Peyer's patch (tissue), 4 donors: ENCODE measurements at places on chromosomes 5 and 9.

DNA sequence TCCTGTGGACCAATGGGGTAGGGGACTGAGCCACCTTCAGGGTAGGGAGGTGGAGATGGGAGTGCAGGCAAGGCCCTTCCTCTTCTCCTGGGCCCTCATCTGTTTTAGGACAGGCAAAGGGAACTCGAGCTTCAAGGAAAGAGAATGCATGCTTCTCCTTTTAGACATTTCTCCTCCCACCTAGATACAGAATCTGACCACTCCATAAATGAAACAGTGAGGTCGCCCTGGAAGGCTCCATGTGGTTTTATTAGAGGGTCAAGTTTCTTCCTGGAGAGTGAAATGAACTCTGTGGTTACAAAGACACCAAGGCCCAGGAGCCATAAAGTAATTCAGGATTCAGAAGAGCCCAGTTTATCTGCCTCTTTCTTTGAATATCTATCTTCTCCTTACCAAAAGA is 14.9 kb downstream of the LHFPL2 start:
- no peak for DNase-seq

DNA sequence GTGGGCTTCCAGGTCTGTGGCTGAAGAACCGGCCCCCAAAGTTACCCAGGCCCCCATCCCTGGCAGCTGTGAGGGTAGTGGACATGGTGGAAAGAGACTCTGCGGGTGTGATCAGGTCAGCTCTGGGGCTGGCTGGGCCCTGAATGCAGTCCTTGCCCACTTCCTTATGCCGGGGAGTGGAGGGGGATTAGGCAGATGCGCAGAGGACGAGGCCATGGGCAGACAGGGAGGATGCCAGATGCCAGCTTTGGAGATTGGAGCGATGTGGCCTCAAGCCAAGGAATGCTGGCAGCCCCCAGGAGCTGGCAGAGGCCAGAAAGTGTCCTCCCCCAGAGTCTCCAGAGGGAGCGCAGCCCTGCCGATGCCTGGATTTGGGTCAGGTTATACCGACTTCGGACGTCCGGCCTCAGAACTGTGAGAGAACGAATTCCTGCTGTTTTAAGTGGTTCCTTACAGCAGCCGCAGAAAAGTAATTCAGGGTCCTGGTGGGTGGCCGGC is 69.8 kb downstream of the ADAMTS2 start:
- DNase-seq: no peak

DNA sequence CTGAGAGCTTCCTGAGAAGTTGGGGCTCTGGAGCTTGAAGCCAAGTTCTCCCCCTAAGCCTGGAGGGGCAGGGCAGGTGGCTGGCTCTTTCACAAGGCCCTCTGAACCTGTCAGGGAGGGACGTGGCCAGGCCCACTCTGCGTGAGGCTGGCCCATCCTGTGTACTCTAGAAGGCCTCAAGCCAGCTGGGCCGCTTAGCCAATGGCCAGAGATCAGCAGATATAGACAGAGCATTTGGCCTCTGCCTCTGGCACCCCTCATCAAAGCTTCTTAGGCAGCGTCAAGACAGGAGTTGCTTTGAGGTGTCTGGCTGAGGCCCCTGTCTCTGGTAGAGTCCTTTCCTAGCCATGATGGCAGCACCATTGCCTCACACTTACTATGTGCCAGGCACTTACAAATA is 105.6 kb downstream of the FGF18 start:
- no peak for DNase-seq

GRCh38 chr9:2066312-2067273 is 51.4 kb downstream of the SMARCA2 start:
- DNase-seq: no peak

DNA sequence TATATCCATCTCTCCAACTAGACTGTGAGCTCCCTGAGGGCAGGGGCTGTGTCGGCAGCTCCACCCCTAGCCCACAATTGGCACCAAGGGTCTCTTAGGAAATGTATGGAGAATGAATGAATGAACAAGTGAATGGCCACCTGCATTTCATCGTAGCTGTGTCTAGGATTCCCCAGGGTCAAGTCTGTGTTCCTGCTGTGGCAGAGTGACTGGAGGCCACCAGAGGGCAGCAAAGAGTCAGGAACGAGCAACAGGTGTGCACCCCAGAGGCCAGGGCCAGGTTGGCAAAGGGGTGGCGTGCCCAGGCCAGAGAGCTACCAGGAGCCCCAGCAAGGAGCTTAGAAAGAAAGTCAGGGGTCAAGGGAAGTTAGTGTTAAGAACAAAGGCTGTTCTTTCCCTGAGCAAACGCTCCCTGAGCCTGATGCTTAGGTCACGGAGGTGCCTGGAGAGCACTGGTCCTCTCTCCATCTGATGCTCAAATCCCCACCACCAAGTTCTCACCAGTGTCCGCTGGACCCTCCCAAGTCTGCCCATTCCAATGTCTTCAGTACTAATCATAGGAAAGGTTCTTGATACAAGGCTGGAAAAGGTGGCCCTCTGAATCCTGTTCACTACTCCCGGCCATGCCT is 160.7 kb downstream of the PAX5 start:
- peak; percentile 74 for DNase-seq

- no peak for DNase-seq
These were observed 201.0 kb downstream of the EFNA5 start for GRCh38 chr5:107469485-107470294.

DNA sequence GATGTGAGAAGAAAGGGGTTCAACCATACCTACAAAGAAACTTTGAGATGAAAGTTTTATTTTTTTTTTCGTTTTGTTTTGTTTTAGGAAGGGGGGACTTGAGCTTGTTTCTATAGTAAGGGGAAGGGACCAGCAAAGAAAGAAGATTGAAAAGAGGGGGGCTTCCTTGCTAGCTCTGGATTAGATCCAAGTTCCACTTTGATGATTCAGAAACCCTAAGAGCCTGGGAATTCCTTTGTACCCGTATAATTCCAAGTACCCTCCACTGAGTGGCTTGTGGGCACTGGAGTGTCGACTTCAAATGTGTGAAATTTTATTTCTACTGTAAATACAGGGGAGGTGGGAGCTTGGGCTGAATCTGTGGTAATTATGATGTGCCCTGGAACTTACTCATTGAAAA is 10.9 kb downstream of the MAMDC2 start:
- DNase-seq: no peak

DNA sequence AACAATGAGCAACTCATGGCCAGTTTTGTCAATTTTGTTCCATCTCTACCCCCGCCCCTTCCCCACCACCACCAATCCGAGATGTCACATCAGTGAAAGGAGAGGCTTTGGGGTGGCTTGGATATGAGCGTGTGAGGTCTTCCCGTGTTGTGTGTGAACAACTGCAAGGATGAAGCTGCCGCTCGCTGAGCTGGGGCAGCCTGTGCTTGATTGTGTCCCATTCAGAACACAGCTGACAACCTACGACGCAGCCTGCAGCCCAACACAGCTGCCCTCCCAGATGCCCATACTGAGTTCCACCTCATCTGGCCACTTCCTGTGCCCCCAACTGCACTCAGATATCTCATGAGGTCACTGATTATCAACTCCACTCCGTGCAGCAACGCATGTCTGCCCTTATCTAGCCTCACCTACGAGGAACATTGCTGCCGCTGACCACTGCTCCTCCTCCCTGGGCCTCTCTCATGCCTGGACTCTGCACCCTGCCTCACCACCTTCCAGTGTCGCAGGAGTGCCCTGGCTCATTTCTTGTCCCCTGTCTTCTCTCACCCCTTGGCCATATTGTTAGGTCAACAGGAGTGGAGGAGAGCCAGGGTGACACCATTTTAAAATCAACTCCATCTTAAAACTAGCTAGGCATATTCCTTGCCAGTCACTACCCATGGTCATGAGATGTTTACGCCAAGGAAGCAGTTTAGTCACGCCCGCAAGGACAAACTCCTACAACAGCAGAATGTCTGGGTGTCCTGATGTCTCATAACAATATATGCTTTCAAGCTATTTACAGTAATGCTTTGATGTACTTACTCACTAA is 7.3 kb upstream of the IL4 start:
- no peak for DNase-seq

GRCh38 chr9:130292106-130292505 is 26.5 kb downstream of the HMCN2 start:
- no peak for DNase-seq
